Stimulated activated CD4-positive, alpha-beta T cell treated with anti-CD3 and anti-CD28 coated beads, Interleukin-15, amount 100 ng/mL, for 1 hour (primary cell): ENCODE measurements at places on chromosomes 6 and 20.

DNA sequence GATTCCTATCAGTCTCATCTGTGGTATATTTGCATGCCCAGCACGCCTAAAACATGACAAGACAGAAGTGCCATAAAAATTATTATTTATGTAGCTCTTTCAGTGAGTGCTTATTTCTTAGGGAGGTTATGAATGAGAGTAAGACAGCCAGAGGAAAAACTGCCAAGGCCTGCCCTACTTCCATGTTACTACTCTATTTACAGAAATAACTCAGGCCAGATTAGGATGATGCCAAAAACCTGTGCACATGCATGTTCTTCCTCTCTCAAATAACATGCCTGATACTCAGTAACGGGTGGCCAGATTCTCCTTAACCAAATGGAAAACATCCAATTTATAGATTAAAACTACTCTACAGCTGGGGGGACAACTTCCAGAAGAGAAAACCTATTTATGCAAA is 45.7 kb downstream of the ILRUN start:
- DNase-seq, result no peak

DNA sequence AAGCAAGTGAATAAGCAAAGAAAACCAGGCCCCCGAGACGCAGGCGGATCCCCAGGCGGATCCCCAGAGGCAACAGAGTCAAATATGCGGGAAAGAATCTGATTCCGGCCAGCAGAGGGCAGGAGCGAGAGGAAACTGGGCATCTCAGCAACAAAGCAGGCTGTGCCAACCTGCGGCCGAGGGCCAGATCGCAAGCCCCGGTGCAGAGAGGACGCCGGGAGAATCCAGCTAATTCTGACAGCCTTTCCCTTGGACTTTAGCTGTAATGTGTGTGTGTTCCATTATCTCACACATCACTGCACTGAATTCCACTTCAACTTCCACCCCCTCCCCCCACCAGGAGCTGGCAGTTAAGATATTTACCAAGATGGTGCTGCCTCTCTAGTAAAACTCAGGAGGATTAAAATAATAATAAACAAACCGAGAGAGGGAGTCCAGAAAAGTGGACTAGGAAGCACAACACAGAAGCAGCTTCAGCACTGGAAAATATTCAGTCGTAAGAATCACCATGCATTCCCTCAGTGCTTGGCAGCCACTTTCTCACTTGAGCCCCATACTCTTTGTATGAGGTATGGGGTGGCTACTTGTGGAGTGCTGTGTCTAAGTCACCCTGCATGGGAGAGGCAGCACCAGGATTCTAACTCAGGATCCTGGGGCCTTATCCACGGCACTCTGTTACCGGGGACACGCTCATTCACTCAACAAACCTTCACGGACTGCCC is 66.2 kb upstream of the SNX9 start:
- DNase-seq, result peak; percentile 67

GRCh38 chr20:44684047-44684967 is 30.9 kb upstream of the CCN5 start:
- no peak for DNase-seq

DNA sequence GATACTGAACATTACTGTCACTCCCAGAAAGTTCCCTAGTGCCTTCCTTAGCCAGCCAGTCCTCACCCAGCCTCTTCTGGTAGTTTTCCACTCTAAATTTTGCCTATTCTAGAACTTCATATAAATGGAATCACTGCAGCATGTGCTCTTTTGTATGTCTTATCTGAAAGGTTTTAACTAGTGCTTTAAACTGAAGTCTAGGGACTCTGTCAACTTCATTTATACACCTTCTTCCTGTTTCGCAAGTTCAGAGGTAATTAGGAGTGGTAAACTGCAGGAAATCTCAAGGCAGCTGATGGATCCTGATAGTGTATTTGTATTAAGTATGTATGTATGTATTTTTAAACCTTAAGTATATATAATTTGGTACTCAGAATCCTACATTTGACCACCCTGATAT is 94.3 kb downstream of the TCP11 start:
- DNase-seq, result no peak

GRCh38 chr6:12845224-12846004 is 128.8 kb downstream of the PHACTR1 start:
- no peak for DNase-seq

- no peak for DNase-seq
Measured at GRCh38 chr6:39407446-39407993, 85.0 kb upstream of the KCNK16 start.

GRCh38 chr6:145808239-145808638 is 6.4 kb downstream of the FBXO30 start:
- DNase-seq, result no peak

DNA sequence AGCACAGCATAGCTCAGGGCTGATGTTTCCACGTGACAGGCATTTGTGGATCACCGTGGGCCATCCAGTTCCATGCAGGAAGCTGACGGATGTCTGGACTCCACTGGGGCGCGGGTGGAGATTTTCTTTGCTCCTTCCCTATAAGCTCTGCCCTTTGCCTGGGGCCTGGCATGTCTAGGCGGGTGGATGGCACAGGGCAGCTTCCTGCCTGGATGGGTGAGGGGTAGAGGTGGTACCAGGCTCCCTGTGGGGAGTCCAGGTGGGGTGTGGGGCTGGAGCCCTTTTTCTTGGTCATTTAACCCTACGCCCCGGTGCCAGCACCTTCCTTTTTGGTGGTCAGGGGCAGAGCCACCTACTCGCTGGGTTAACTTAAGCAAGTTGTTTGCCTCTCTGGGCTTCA is 10.4 kb downstream of the FAM110A start:
- DNase-seq, result no peak

- DNase-seq, result no peak
Measured at GRCh38 chr20:47187450-47188195, 168.9 kb downstream of the ZMYND8 start.

DNA sequence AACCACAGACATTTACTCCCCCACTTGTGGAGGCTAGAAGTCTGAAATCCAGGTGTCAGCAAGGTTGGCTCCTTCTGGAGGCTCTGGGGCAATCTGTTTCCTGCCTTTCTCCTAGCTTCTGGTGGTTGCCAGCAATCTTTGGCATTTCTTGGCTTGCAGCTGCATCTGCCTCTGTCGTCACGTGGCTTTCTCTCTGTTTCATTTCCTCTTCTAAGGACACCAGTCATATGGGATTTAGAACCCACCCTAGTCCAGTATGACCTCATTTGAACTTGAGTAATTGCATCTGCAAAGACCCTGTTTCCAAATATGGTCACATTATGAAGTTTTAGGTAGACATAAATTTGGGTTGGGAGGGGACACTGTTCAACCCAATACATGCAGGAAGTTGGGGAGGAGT is 56.2 kb upstream of the EPB41L1 start:
- no peak for DNase-seq

- DNase-seq, result no peak
Measured at GRCh38 chr6:157648561-157648960, 174.5 kb upstream of the SNX9 start.

- no peak for DNase-seq
Measured at GRCh38 chr6:62479697-62480220, 193.7 kb upstream of the KHDRBS2 start.

- DNase-seq, result no peak
Measured at GRCh38 chr20:44714701-44715498, at the start of gene CCN5. CCN5 (plus strand) TSS chr20:44715369; CDS start chr20:44715391, 22 bp downstream.
